Left kidney (tissue), 8 donors: ENCODE measurements at places on chromosomes 4 and X. TPM values are rescaled to one million over a fixed set of nuclear protein-coding genes. Genes with fewer than 3 reads are reported as not detected.

DNA sequence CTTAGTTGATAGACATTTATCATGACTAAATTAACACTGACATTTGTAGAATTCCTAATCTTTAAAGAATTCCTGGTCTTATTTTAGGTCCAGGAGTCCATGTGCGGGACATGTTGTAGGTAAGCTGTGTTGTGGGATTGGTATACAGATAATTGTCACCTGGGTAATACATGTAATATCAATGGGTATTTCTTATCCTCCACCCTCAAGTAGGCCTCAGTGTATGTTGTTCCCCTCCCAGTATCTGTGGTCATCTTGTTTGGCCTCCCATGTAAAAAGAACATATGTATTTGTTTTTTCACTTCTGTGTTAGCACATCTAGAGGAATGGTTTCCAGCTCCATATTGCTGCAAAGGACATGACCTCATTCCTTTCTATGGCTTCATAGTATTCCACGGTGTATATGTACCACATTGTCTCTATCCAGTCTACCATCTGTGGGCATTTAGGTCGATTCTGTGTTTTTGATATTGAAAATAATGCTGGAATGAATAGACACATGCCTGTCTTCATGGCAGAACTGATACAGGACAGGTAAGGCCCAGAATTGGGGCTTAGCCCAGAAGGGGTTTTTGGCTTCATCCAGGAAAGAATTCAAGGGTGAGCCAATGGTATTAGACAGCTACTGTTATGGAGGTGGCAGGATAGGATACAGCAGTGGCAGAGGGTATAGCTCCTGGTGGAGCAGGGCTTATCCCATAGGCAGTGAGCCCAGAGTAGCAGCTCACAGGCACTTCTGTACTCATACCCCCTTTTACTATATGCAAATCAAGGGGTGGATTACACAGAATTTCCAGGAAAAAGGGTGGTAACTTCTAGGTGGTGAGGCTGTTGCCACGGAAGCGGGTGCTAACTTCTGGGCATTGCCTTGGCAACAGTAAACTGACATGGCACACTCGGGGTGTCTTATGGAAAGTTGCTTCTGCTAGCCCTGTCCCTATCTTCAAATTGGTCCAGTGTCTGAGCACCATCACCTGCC lies 66.1 kb upstream of the WDR1 start:
- DNase-seq = no peak

GRCh38 chr4:121677524-121677923 lies 19.3 kb downstream of the ANXA5 start:
- DNase-seq = no peak

DNA sequence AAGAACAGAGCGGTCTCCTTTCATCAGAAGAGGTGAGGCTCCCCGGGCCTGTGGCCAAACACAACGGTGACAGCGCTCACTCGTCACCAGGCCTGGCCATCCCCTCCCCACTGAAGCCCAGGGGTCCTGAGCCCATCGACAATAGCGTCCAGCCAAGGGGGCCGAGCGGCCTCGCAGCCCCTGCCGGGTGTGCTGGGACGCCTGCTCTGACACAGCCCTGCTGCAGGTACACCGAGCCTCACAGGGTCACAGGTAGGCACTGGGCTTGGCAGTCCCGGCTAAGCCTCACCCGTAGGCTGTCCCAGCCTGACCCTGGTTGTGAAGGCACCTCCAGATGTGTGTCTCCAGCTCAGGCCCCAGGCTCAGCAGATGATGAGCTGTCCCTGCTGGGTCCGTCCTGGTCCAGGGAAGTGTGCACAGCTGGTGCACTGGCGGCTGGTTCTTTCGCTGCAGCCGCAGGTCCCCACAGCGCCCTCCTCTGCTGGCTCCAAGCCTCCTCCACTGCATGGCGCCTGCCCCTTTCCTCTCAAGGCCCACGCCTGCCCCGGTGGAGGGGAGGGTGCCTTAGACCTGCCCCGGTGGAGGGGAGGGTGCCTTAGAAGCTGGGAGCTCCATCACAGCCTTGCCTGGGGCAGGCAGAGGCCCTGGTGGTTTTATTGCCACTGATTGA lies 21.5 kb downstream of the UVSSA start:
- no peak for DNase-seq

GRCh38 chrX:70826715-70827114 lies 81.8 kb downstream of the TEX11 start:
- DNase-seq = no peak

- DNase-seq = no peak
These were observed 39.5 kb upstream of the RASL11B start for GRCh38 chr4:52822583-52822971.

DNA sequence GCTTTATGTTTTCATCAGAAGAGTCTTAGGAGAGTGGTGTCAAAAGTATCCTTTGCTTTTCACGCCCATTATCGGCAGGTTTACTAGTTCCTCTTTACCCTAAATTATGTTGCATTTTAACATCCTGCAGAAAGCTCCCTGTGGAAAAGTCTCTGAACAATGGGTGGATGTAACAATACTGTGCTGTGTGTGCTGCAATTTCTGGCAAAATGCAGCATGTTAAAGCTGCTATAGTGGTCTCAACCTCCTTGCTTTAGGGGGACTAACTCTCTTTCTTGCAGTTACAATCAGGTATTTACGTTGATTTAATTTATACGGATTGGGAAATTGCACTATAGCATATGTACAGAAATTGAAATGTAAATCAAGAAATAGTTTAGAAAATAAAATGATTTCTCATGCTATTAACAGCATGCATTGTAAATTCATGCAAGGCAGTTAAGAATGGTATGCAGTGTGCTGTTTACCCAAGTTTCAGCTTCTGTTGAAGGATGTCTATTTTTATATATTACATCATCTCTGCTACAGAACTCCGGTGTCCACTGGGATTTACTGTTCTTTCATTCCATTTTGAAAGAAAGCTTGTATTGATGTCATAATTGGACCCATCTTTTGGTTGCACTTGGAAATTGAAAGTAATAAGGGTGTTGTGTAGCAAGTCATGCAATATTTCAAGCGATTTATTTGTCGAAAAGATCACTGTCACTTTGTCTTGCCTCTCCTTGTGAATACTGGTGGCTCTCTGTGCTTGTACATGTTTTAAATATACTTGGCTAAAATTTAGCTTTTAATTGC lies 145.7 kb downstream of the RAPGEF2 start:
- DNase-seq = no peak

DNA sequence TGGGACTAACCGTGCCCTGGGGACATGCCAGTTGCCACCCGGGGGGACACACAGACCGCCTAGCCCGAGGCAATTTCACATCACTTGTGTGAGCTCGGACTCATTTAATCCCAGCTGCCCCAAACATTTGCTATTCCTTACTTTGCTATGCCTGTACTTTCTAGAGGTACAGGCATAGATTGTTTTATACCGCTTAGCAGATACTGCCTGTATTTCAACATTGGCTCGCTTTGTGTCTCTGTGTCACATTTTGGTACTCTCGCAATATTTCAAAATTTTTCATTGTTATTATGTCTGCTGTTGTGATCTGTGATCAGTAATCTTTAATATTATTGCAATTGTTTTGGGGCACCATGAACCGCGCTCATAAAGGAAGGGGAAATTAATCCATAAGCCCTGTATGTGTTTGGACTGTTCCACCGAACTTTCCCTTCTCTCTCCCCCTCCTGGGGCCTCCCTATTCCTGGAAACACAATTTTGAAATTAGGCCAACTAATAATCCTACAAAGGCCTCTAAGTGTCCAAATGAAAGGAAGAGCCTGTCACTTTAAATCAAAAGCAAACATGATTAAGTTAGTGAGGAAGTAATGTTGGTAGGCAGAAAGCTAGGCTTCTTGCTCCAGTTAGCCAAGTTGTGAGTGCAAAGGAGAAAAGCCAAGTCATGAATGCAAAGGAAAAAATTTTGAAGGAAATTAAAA lies 568 bp upstream of the CASP6 start:
- DNase-seq = peak; percentile 40

GRCh38 chr4:8395504-8396296 lies 44.8 kb downstream of the ACOX3 start:
- no peak for DNase-seq

DNA sequence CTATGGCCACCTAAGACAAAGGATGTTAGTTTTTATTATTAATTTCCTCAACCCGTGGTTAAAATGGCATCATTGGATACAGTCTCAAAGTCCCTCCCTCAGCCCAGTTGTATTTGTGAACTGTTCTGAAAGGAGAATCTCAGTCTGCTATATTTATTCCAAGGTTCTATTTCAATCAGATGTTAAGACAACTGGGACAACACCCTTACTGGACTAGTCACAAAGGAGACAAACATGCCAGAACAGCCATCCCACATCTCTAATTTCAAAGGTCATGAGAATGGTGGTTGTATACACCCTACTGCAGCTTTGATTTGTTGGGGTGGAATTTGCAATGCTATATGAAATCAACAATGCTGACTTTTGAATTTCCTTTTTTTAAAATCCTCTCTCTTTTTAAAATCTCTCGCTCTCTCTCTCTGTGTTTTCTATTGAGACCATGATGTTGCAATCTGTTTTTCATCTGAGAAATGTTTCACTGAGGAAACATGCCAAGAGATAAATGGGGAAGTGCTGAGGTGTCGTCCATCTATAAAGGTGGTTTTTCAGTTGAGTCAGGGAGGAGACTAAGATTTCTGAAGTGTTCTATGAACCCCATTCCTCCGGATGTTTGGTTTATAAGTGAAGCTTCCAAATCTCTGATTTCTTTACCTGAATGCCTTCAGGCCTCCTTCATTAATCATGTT lies 201.5 kb upstream of the GATB start:
- DNase-seq = no peak

DNA sequence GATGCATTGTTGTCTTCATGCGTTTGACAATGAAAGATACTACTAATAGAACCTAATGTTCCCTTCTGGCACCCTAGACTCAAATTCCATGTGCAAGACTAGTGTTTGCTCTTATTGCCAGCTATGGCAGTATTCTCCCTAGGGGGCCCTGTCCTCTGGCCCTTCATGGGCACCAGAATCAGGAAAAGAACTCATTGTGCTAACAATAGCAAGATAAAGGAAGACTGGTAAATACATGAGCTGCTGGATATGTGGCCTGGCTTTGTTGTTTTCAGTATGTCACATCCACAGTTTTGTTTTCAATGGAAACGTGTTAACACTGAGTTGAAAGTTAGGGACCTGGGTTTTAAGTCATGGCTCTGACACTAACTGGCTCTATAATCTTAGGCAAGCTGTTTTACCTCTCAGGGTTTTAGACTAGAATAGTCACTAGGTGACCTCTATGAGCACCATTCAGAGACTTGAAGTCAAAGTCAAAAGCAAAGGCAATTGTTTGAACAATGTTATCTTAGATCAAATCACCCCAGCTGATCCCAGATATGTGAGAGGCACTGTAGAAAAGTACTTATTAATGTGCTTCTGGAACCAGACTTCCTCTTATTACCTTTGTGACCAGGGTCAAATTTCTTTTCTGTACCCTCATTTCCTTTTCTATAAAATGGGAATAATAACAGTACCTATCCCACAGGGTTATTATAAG lies 253.7 kb upstream of the DIAPH2 start:
- no peak for DNase-seq

- no peak for DNase-seq
These were observed 83.6 kb downstream of the GAB1 start for GRCh38 chr4:143420227-143420626.

DNA sequence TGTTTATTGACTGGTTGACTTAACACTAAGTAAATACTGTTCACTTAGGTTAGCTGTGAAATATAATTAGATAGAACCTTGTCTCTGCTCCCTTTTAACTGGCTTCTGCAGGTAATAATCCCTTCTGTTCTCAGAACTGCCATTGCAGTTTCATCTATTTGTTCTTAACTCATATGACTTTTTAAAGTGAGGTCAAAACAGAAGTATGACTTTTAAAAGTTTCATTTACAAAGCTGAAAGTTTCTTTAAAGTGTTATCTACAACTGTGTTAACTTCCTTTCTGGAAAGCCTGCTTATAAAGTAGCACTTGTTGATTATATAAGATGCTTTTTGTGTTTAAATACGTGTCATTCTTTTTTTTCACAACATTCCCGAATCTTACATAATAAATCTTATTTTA lies 127.4 kb downstream of the TET2 start:
- no peak for DNase-seq

- peak; percentile 65 for DNase-seq
These were observed 220.4 kb upstream of the AGTR2 start for GRCh38 chrX:115949900-115950822.

DNA sequence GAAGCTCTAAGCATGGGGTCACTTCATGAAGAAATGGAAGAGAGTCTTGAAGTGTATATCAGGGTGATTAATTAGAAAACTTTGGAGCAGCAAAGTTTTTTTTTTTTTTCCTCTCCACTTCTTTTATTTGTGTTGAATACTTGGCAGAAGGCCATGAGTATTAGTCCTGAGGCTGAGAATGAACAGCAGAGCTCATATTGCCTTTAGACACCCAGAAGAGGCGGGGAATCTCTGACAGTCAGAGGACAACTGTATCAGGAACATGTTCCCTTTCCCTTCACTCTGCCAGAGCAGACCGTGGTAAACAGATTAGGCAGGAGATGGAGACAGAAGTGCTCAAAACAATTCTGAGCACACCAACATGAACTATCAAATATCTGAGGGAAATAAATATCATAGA lies 300.9 kb downstream of the FAM47A start:
- DNase-seq = no peak

GRCh38 chrX:2756548-2756947 lies 4.7 kb downstream of the XG start:
- no peak for DNase-seq

DNA sequence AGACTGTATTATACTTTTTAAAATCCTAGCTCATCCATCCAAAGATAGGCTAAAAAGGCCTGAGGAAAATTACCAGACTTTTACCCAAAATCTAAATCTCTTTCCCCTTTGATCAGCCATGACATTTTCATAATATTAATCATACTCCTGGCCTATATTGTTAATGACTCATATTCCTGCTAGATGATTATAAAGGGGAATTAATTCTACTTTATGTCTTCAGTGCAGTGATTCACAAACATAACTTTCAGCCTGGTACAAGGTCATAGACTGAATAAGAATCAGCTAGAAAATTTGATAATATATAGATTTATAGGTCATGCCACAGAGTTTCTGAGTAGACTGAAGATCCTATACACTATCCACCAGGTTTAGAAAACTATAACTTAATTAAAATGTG lies 1905.4 kb downstream of the C4orf33 start:
- no peak for DNase-seq

SH3RF1 gene
- 30.1 TPM for polyA plus RNA-seq

CXXC4 gene
- 13.5 TPM for polyA plus RNA-seq

PDZD4 gene
- 8.5 TPM for polyA plus RNA-seq

CCDC158 gene
- polyA plus RNA-seq = 1.1 TPM

SYP gene
- polyA plus RNA-seq = 2.6 TPM

SPANXC gene
- polyA plus RNA-seq = not detected

MAGEA12 gene
- not detected for polyA plus RNA-seq

S100P gene
- polyA plus RNA-seq = 9.0 TPM

TEX11 gene
- polyA plus RNA-seq = 0.17 TPM

ABRAXAS1 gene
- polyA plus RNA-seq = 31.5 TPM

RIPPLY1 gene
- 2.8 TPM for polyA plus RNA-seq

ASB11 gene
- polyA plus RNA-seq = 0.08 TPM

TBX22 gene
- polyA plus RNA-seq = 3.1 TPM

LRP2BP gene
- polyA plus RNA-seq = 6.9 TPM
